BJ (cell line): ENCODE measurements at places on chromosomes 6 and 20.
A peak's percentile ranks its signal among the peaks of the same experiment; 100 is the strongest.

DNA sequence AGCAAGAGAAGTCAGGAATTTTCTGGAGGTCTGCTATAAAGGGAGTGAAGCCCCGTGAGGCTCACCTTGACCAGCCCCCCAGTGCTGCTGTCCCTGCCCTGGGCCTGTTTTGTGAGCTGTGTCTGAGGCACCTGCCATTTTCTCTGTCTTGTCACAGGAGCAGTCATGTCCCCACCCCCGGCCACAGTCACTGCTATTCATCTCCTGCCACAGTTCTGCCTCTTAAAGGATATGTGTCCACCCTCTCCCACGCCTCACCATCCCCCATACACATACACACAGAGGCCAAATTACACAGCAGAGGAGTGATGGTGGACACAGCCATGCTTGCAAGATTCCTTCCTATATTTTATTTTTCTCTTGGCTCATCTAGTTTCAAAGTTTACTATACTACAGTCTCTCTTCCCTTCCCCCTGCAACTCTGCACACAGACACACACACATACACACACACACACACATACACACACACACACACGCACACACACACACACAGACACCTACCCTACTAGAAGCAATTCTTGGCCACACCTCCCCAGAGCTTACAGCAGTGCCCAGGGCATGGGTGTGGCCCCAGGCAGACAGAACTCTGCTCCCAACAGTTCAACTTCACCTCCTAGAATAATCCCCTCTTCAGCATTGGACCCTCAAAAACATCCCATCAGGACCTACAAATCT is 68.7 kb upstream of the TAB2 start:
- DNase-seq, result no peak

- no peak for DNase-seq
Measured at GRCh38 chr6:14453712-14454472, 336.3 kb downstream of the CD83 start.

DNA sequence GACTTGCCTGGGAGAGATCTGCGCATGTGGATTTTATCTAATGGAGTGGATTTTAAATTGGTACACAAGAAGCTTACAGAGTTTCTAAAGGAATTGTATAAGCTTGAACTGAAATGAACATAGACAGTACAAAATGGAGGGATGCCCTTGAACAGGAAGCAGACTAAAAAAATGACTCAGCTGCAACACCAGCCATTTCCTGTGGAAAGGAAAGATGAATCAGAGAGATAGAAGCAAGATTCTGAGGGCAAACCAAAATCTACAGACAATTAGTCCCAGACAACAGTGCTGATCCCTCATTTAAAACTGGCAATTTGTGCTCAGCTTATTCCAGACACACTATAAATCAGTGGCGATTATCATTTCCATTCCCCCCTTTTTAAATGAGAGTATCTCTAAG is 114.6 kb upstream of the TCF21 start:
- DNase-seq, result no peak

DNA sequence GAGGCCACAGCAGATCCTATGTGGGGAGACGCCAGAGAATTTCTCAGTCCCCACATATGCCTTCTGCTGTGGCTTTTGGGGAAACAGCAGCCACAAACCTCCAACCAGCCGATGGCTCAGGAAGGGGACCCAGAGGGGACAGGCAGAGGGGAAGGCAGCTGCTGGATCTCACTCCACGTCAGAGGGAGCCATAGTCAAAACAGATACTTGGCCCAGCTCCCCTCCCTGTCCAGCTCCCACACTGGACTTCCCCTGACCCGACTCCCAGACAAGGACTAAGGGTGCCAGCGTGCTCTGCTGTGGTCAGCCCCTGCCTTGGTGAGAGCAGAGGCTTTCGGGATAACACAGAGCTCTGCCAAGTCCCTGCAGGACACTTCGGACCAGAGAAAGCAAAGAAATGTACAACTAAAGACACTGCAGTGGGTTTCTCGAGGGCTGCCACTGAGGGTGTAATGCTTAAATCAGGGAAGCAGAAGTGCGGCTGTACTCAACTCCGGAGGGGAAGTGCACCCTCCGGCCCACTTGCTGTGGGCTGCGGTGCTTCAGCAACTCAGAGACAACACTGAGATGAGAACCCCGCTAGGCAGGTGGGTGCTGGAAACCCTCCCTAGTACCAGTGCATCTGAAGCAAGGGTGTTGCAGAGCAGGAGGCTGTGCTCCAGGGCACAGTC is 47.2 kb downstream of the RRBP1 start:
- DNase-seq, result no peak

DNA sequence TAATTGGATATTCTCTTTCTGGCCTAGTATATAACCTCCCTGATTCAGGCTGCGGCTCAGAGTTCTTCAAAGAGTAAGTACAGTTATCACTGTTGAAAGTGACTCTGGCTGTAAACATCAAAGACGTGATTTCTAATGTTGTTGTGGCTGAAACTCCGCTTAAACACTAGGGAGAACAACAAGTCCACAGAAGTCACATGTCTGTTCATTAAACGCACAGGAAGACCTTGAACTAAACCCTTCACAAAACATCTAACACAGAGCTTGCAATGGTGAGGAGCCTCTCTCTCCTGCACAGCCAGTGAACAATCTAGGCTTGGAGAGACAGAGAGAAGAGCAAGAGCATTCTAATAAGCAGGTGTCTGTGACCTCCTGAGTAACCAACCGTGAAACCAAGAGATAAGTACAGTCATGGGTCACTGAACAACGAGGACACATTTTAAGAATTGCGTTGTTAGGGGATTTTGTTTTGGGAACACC is 249.3 kb downstream of the PRKN start:
- DNase-seq, result no peak

DNA sequence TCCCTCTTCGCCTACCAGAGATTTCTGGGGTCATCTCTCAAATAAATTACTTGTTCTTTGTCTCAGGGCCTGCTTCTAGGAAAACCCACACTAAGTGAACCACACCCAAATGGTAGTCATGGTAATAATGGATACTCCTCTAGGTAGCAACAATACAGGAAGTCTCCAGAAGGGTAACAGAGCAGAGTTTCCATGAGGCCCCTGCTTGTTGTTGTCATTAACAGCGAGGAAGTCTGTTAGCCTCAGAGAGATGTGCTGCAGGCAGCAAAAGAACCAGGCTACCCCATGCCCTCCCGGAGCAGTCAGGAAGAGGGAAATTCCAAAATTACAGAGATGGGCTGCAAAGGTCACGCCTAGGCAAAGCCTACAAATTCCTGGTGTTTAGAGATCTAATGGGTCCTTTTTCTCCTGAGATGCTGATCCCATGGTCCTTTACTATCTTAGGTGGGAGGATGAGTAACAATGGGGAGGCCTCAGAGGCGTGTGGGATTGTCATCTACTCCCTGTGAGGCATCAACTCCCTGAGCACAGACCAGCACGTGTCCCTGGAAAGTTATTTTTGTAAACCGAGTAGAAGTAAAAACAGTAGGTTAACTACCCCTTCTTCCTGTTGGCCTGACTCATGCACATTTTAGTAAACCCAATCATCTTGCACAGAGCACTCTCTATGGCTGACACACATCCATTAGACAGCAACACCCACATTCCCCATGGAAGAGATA is 10.1 kb downstream of the ISM1 start:
- DNase-seq, result peak; percentile 45

- DNase-seq, result no peak
Measured at GRCh38 chr20:33667245-33667675, 517 bp downstream of the ACTL10 start.

GRCh38 chr6:34094474-34095135 is 51.3 kb downstream of the GRM4 start:
- no peak for DNase-seq

- DNase-seq, result no peak
Measured at GRCh38 chr6:14922706-14923460, 323.0 kb upstream of the JARID2 start.

GRCh38 chr6:143539734-143540133 is 28.2 kb upstream of the FUCA2 start:
- no peak for DNase-seq

GRCh38 chr20:50534567-50534966 is 24.4 kb downstream of the PTPN1 start:
- peak; percentile 49 for DNase-seq

GRCh38 chr6:44631968-44632367 is 244.5 kb downstream of the CDC5L start:
- no peak for DNase-seq

DNA sequence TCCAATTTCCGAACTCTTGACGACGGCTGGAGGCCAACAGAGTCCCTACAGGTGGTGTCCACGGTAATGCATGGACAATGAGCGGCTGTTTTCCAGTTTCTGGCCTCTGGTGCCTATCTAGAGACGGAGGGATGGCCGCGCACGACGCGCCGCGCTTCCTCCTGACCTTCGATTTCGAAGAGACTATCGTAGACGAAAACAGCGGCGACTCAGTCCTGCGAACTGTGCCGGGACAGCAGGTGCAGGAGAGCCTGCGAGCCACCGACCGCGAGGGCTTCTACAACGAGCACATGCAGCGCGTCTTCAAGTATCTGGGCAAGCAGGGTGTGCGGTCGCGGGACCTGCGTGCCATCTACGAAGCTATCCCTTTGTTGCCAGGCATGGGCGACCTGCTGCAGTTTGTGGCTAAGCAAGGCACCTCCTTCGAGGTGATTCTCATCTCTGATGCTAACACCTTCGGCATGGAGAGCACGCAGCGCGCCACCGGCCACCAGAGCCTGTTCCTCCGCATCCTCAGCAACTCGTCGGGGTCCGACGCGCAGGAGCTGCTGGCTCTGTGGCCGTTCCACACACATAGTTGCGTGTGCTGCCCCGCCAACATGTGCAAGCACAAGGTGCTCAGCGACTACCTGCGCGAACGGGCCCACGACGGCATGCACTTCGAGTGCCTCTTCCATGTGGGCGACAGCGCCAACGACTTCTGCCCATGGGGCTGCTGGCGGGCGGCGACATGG is 169.4 kb downstream of the CDK19 start:
- no peak for DNase-seq

DNA sequence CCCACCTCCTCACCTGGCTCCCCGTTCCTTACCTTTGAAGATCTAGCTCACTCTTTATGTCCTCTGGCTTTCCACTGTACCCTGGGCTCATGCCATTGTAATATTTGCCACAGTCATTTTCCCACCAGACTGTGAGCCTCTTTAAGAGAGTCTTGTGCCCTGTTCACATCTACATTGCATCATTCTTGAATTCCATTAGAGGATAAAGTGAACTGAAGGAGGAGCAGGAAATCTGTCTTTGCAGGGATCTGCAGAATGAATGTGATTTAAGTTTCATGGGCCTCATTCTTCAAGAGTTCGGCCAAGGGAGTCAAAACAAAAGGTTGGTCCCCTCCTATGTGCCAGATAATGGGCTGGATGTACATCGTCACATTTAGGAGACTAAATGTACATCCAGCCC is 272.6 kb upstream of the CITED2 start:
- no peak for DNase-seq

DNA sequence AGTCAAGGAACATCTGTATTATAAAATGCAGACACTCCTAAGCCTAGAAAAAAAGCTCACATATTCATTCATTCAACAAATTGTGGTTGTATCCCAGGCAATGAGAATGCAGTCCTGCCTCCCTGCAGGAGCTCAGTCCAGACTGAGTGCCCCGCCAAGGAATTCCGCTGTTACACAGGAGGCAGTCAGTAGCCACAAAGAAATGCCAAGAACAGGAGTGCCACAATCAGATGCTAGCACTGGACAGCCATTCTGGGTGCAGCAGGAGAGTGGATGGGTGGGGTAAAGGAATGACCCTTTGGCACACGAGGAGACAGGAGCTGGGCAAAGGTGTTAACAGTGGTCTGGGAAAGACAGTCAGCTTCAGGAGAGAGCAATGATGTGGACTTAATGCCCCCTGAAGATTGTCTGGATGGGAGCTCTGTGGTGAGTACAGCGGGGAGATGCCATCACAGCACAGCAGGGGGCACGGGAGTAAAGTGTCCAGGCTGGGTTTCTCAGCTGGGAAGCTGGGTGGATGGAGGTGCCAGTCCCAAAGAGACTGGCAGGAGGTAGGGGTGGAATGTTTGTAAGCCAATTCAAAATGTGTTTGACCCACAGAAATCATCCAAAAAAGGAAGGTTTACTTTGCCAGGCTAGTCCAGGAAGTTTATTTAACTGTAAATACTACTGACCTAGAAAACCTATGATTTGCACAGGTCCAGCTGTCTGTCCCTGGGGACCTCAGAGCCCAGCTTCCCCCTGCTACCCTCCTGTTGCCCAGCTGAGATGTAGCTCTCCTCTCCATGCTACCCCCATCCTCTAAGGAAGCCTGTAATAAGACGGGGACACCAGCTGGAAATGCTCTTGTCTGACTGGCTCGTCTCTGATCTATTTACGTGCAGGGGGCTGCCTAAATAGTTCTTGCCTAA is 84.1 kb downstream of the SLC23A2 start:
- no peak for DNase-seq

GRCh38 chr20:51211191-51211590 is 188.3 kb upstream of the KCNG1 start:
- DNase-seq, result no peak

DNA sequence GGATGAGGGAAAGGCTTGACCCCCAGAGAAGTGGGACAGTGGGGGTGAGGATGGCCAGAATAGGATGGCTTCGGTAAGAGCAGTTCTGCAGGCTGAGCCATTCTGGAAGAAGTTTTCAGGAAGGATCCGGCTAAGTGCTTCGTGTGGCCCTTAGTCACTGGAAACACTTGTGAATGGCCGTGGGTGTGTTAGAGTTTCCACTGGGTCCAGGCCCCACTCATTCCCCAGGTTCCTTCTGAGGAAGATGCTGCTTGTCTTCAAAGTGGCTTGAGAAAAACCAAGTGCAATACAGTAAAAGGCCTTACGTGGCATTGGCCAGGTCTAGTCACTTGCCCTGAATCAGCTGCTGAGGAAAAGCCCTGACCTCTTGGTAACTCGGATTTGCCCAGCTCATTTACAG is 27.9 kb downstream of the MANBAL start:
- DNase-seq, result no peak

DNA sequence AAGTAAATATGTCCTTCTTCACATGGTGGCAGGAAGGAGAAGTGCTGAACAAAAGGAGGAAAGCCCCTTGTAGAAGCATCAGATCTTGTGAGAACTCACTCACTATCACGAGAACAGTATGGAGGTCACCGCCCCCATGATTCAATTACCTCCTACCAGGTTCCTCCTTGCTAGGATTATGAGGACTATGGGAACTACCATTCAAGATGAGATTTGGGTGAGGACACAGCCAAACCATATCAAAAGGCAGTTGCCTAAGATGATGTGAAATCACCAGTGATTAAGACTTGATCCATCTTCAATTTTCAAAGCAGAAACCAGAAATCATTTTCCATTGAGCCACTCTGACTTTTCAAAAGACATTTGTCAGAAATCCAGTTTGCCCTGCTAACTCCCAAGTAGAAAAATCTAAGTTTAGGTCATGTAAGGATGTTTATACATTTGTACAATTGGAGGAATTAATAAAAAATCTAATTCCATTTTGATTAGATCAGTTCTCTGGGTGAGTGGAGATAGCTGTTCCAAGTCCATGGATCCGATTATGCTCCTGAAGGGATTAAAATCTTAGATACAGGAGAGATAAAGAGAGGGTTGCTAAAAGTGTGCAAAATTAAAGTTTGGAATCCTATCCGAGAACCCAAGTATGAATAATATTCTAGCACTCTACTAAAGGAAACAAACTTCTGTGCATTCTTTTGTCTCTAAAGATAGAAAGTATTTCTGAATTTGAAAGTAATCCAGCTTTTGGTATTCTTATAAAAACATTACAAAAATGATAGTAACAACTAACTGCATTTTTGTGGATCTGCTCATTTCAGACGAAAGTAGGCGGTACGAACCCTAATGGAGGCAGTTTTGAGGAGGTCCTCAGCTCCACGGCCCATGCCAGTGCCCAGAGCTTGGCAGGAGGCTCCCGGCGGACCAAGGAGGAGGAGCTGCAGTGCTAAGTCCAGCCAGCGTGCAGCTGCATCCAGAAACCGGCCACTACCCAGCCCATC is 39.5 kb downstream of the HDDC2 start:
- peak; percentile 59 for DNase-seq
